ENCODE measurements at places on chromosomes 5 and 9.

DNA sequence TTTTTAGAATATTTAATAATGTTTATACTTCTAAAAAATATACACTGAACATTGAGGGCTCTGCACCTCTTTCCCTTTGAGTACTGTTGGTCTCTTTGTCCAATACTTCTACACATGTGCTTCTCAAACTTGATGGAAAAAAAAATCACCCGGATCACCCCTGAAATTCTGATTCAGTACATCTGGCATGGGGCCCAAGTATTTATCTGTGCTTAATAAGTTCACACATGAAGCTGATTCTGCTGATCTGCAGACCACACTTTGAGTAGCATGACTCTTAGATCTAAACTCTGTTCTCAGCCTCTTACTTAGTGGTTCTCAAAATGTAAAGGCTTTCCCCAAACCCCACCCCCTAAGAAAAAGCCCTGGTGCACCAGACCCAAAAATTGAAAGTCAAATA lies 12.0 kb downstream of the RUSC2 start:
- H3K36me3 ChIP-seq = peaks cover 5% of the 10 kb centered on the region
- no peak overlapping the region for H3K27ac ChIP-seq
- H3K4me1 ChIP-seq = no peaks in the 10 kb centered on the region
- H3K27me3 ChIP-seq = no peaks in the 10 kb centered on the region
- DNase-seq = no peak
- no peak overlapping the region for H3K4me3 ChIP-seq

DNA sequence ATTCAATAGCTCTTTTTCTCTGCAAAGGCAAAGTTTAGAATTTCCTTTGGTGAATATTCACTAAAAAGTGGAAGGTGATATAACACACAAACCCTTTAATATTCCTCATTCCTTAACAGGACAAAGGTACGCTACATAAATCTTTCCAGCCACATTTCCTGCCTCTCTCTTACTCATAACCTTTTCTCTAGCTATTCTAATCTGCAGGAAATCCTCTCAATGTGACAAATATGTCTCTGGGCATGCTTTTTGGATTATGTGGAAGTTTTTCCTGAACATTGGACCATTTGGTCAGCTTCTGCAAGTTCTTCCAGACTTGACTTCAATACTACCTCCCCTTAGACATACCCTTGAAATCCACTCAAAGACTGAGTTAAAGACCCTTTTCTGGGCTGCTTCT lies 186.3 kb upstream of the TUSC1 start:
- DNase-seq = no peak
- H3K27ac ChIP-seq = no peak overlapping the region
- no peaks in the 10 kb centered on the region for H3K4me1 ChIP-seq
- H3K4me3 ChIP-seq = no peak overlapping the region
- H3K36me3 ChIP-seq = no peaks in the 10 kb centered on the region

GRCh38 chr5:31680528-31680927 lies 41.6 kb downstream of the PDZD2 start:
- no peaks in the 10 kb centered on the region for H3K27me3 ChIP-seq
- H3K27ac ChIP-seq = no peak overlapping the region
- DNase-seq = no peak
- peaks cover 14% of the 10 kb centered on the region for H3K4me1 ChIP-seq
- H3K36me3 ChIP-seq = no peaks in the 10 kb centered on the region

DNA sequence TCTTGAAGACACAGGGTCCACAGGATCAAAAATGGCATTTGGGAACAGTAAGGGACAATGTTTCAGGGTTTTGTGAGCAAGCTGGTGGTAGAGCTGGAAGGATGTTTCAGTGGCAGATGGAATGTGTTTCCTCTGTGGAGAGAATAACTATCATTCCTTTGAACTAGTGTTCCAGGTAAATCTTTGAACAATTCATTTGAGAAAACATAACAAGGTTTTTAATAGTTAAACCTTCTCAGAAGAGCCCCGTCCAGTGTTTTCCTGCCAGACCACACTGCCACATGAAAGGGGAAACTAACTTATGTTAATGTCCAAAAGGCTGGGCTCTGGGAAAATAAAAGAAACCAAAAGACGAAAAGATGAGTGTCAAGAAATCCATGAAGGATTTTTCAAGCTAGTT lies 207.0 kb upstream of the ZNF462 start:
- H3K27ac ChIP-seq = no peak overlapping the region
- no peaks in the 10 kb centered on the region for H3K36me3 ChIP-seq
- no peaks in the 10 kb centered on the region for H3K27me3 ChIP-seq

DNA sequence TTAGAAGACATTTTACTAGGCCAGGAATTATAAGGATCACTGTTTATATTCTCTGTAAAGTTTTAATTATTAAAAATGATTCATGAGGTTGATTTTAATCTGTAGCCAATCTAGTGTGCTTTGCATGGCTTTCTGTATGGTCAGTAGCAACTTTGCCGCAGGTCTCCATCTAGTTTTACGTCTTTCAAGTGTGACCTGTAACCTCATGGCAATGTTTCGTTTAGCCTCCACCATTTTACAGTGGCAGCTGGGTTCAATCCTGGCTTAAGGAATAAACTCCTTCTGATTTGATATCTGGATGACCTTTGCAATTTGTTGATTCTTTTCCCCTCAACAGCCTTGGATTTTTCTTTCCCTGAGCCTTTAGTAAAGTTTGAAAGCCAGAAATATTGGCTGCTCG lies 434.5 kb upstream of the CDH9 start:
- H3K36me3 ChIP-seq = peaks cover 29% of the 10 kb centered on the region
- peak overlapping the region; percentile 43 for H3K27ac ChIP-seq
- peaks cover 26% of the 10 kb centered on the region for H3K4me1 ChIP-seq
- no peak for DNase-seq
- no peaks in the 10 kb centered on the region for H3K27me3 ChIP-seq

- no peak for DNase-seq
- H3K4me3 ChIP-seq = no peak overlapping the region
- H3K36me3 ChIP-seq = no peaks in the 10 kb centered on the region
Measured at GRCh38 chr5:113612060-113612496, 98.6 kb downstream of the YTHDC2 start.

- no peak for DNase-seq
- no peak overlapping the region for H3K4me3 ChIP-seq
- no peaks in the 10 kb centered on the region for H3K36me3 ChIP-seq
- no peak overlapping the region for H3K27ac ChIP-seq
Measured at GRCh38 chr5:89324990-89325389, 442.0 kb upstream of the MEF2C start.

- no peaks in the 10 kb centered on the region for H3K4me1 ChIP-seq
- H3K27ac ChIP-seq = no peak overlapping the region
- H3K36me3 ChIP-seq = no peaks in the 10 kb centered on the region
- H3K4me3 ChIP-seq = no peak overlapping the region
- no peaks in the 10 kb centered on the region for H3K27me3 ChIP-seq
Measured at GRCh38 chr5:51902512-51902911, 519.3 kb downstream of the ISL1 start.

GRCh38 chr9:131276891-131277286 lies 579 bp upstream of the FAM78A start:
- no peak overlapping the region for H3K4me3 ChIP-seq
- H3K36me3 ChIP-seq = no peaks in the 10 kb centered on the region
- H3K27ac ChIP-seq = no peak overlapping the region
- H3K27me3 ChIP-seq = peaks cover 48% of the 10 kb centered on the region
- H3K4me1 ChIP-seq = peaks cover 18% of the 10 kb centered on the region

GRCh38 chr5:88695931-88696330 lies 187.1 kb downstream of the MEF2C start:
- peaks cover 19% of the 10 kb centered on the region for H3K4me1 ChIP-seq
- H3K27ac ChIP-seq = no peak overlapping the region
- H3K27me3 ChIP-seq = peaks cover 96% of the 10 kb centered on the region
- no peak for DNase-seq
- peaks cover 2% of the 10 kb centered on the region for H3K36me3 ChIP-seq

DNA sequence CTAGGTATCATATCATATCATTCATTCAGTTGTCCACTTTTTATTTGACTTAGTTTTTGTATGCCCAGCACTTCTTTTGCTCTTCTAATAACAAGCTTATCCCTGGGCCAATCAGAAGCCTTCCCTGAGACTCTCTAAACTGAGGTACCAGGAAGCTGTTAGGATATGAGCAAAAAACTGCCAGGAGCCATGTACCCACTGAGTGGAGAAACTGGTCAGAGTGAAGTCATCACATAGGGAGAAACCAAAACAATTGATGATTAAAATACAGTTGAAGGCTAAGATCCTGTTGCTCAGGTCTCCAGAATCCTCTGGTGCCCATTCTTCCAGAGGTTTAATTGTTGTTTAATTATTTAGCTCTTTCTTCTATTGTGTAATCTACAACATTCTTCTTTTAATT lies 120.2 kb downstream of the KIAA0825 start:
- no peak overlapping the region for H3K4me3 ChIP-seq
- H3K36me3 ChIP-seq = no peaks in the 10 kb centered on the region
- no peaks in the 10 kb centered on the region for H3K4me1 ChIP-seq
- H3K27ac ChIP-seq = no peak overlapping the region

GRCh38 chr5:125499636-125500332 lies 753.3 kb upstream of the ZNF608 start:
- DNase-seq = no peak
- no peaks in the 10 kb centered on the region for H3K36me3 ChIP-seq
- no peaks in the 10 kb centered on the region for H3K27me3 ChIP-seq

DNA sequence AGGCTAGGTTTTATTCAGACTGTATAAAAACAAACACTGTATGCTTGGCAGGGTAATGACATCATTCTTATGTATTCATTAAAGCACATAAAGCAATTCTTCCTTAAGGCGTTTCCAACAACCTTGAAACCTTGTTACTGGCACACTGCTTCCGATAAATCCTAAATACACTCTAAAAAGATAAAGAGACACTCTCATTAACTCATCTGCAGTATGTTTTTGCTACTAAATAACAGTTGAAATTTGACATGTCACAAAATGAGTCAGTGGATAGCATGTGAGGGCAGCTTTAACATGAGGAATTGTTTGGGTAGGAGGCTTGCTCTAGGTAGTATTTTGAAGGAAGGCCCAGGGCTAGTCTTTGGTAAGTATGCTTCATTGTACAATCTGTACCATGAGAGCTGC lies 13.7 kb downstream of the YIPF5 start:
- no peaks in the 10 kb centered on the region for H3K4me1 ChIP-seq
- no peak for DNase-seq
- no peak overlapping the region for H3K27ac ChIP-seq
- no peaks in the 10 kb centered on the region for H3K27me3 ChIP-seq
- no peak overlapping the region for H3K4me3 ChIP-seq
- H3K36me3 ChIP-seq = peaks cover 5% of the 10 kb centered on the region

DNA sequence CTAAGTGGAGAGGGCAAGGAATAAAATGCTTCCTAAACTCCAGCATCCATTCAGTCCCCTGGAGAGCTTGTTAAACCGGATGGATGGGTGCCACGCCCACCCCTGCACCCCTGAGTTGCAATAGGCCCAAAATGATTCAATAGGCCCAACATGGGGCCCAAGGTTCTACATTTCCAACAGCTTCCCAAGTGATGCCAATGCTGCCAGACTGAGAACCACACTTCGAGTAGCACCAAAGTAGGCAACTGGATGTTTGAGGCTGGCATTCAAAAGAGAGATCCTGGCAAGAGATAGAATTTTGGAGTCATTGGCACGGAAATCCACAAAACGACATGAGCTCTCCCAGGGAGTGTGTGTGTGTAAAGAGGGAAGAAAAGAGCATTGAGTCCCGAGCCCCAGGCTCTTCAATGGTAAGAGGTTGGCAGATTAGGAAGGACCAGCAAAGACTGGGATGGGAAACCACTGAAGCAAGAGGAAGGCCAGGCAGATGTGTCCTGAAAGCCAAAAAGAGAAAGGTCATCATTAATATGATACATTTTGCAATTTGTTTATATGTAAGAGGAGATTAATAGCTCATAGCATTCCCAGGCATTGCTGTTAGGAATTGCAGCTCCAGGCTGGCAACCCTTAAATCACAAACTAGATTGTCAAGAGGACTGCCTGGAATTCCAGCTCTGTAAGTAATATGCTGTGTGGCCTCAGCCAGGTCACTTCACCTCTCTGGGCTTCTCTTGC lies 130.6 kb downstream of the KCNIP1 start:
- peaks cover 3% of the 10 kb centered on the region for H3K27me3 ChIP-seq
- H3K4me3 ChIP-seq = peak overlapping the region; percentile 7
- no peak for DNase-seq
- H3K27ac ChIP-seq = no peak overlapping the region

DNA sequence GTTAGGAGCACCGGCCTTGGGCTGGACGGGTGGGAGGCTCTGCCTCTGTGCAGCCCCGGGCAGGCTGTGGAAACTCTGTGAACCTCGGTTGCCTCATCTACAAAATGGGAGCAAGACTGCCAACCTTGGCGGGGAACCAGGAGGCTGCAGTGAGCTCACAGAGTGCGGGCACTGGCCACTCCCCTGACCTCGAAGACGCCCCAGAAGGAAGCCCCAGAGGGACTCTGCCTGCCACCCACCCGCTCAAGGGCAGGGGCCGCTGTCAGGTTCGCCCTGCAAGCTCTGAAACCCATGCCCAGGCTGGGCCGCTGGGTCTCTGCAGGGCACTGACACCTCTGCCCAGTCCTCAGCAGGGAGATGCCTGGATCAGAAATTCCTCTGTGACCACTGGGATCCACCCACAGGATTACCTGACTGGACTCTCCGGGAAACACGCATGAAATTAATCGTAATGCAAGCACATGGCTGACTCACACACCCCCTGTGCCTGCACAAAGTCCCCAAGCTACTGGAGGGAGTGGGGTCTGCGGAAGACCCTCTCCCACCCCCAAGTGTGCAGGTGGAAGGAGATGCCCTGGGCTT lies 7.4 kb downstream of the CCDC187 start:
- DNase-seq = no peak
- no peaks in the 10 kb centered on the region for H3K27me3 ChIP-seq
- H3K27ac ChIP-seq = no peak overlapping the region
- H3K4me3 ChIP-seq = no peak overlapping the region

GRCh38 chr9:75713335-75713734 lies 177.1 kb upstream of the PCSK5 start:
- no peaks in the 10 kb centered on the region for H3K36me3 ChIP-seq
- no peak for DNase-seq
- no peaks in the 10 kb centered on the region for H3K27me3 ChIP-seq
- H3K27ac ChIP-seq = no peak overlapping the region
- H3K4me3 ChIP-seq = no peak overlapping the region
- no peaks in the 10 kb centered on the region for H3K4me1 ChIP-seq

DNA sequence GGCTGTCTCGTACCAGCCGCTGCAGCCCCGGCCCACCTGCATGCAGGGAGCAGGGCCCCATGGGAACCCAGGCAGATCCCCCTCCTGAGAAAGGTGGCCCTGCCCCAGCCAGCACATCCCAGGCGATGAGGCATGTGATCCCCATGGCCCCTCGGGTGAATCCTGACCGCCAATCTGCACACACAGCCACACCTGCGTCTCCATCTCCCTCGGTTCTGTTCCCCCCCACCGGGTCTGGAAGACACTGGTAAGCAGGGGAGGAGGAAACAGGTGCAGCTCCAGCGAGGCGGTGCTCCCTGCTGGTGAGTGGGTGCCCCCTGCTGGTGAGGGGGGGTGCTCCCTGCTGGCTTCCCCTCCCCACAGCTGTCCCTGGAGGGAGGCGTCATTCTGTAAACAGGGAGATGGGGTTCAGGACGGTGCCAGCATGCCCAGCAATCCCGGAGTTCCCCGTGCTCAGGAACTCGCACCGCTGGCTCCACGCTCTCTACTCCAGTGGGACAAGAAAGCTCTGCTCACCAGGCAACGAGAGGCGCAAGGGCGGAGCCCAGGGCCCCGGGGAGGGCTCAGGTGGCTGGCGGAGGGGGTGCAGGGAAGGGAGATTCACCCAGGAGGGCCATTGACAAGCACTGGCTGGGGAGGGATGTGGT lies 28.4 kb upstream of the SLC12A7 start:
- H3K27ac ChIP-seq = no peak overlapping the region
- peaks cover 5% of the 10 kb centered on the region for H3K4me1 ChIP-seq
- peak; percentile 53 for DNase-seq
- H3K36me3 ChIP-seq = no peaks in the 10 kb centered on the region
- H3K27me3 ChIP-seq = no peaks in the 10 kb centered on the region
